ENCODE measurements at places on chromosomes 3 and 15.
A peak's percentile ranks its signal among the peaks of the same experiment; 100 is the strongest.

- no peak for DNase-seq
Measured at GRCh38 chr3:47870702-47871260, 67.8 kb downstream of the DHX30 start.

GRCh38 chr3:182500289-182500688, 293.0 kb upstream of the ATP11B start:
- DNase-seq: no peak

- DNase-seq: no peak
Measured at GRCh38 chr15:101320501-101321052, 25.5 kb upstream of the SNRPA1 start.

- DNase-seq: no peak
Measured at GRCh38 chr15:49330166-49330565, 92.9 kb upstream of the FGF7 start.

DNA sequence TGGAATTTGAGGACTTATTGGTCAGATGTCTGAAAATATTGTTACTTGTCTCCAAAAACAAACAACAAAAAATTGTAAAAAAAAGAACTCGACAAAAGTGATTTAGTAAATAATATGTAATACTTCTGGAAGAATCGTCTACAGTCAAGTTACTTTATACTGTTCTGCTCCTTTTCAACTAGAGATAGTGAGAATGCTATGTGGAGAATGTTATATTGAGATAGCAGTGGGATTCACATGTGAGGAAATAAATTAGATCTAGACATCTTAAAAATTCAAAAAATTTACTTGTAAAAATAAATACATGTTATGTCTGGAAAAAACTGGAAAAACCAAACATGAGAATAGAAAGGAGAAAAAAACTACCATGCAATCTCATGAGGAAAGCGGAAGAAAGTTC, 64.9 kb downstream of the SGO1 start:
- DNase-seq: no peak

- DNase-seq: no peak
Measured at GRCh38 chr3:66018057-66019033, 20.4 kb downstream of the MAGI1 start.

DNA sequence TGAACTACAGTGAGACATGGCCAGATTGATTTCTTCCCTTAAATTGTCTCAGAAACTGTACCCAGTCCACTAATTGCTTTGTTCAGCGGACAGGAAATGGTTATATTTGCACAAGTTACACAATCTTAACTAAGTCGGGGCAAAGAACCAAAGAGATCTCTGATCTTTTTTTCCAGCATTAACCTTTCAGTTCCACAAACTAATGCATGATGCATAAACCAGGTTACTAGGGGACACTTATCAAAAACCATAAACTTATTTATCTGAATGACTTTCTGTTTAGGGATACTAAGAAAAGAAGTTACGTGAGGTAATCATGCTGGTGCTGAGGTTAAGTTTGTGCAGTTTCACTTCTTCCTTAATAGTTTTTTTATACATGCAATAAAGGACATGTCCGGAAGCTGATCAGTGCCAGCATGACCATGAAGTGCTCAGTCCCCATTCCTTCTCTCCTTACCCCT, 22.4 kb downstream of the FNDC3B start:
- peak; percentile 9 for DNase-seq

DNA sequence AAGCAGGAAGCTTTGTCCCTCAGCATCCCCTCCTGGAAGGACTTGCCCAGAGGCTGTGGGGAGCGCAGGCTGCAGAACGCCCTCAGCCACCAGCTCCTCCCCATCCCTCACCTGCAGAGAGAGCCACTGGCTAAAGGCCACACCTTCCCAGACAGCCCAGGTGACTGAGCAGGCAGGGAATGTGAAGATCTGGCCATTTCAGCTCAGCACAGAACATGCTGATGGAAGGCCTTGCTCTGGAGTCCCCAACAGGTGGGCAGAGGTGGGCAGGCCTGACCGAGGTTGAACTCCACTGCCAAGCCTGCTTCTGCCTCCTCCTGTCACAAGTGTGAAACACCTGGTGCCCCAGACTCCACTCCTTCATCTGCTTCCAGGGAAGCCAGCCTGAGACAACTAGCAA, 50.7 kb upstream of the SEC61A1 start:
- no peak for DNase-seq

GRCh38 chr3:177905173-177906125, 630.8 kb upstream of the KCNMB2 start:
- peak; percentile 58 for DNase-seq

DNA sequence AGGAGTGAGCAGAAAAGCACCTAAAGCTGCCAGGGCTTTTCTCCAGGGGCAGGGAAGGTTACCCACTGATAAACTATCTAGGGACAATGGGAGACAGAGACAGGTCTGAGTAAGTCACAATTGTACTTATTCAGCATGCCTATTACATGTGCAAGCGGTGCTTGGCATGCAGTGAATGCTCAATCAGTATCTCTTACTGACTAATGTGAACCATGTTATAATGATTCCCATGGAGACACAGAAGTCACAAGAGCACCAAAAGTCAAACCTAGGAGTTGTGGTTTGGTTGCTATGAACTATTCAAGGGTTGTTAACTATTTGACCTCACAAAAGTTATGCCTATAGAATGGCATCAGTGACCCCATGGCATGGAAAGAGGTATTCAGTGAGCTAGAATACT, 50.0 kb upstream of the RASGRP1 start:
- DNase-seq: no peak

- DNase-seq: no peak
Measured at GRCh38 chr3:16511681-16512434, 1.6 kb downstream of the RFTN1 start.

GRCh38 chr3:119636249-119636648, 24.1 kb downstream of the POPDC2 start:
- no peak for DNase-seq

- no peak for DNase-seq
Measured at GRCh38 chr15:83657549-83657948, 3.6 kb downstream of the ADAMTSL3 start.
